ENCODE measurements at places on chromosomes 7 and 10.

GRCh38 chr10:118543714-118544400 lies 51.6 kb downstream of the PRLHR start:
- DNase-seq: no peak

GRCh38 chr7:1127001-1127400 lies 33.0 kb downstream of the ZFAND2A start:
- no peak for DNase-seq

GRCh38 chr7:107857541-107857912 lies 33.5 kb upstream of the DLD start:
- no peak for DNase-seq

DNA sequence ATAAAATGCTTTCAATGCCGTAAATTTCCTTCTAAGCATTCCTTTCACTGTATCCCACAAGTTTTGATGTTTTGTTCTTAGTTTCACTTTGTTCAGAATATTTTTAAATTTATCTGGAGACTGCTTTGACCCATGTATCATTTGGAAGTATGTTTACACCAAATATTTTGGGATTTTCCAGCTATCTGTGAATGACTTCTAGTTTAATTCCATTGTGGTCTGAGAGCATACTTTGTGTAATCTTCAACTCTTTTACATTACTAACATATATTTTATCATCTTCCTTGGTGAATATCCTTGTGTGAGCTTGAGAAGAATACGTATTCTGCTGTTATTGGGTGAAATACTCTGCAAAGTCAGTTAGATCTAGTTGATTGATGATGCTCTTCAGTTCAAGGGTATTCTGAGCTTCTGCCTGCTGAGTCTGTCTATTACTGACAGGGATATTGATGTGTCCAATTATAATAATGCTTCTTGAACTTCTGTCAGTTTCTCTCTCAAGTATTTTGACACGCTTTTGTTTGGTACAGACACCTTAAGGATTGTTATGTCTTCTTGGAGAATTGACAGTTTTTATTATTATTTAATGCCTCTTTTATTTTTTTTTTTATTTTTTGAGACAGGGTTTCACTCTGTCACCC lies 31.6 kb downstream of the MKLN1 start:
- no peak for DNase-seq

GRCh38 chr7:67588631-67589030 lies 592.0 kb downstream of the TYW1 start:
- DNase-seq: no peak

- DNase-seq: no peak
Measured at GRCh38 chr7:77391230-77391629, 24.9 kb downstream of the GSAP start.

DNA sequence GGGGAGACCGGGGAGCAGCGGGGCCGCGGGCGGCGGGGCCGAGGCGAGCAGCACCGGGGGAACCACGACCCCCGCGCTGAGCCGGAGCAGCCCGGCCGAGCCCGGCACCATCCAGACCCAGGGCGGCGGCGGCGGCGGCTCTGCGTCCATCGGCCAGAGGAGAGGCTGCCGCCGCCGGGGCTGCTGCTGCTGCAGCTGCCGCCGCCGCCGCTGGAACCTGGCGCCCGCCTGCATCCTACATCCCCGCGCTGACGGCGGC lies 190 bp downstream of the TCERG1L start:
- DNase-seq: no peak

- DNase-seq: no peak
Measured at GRCh38 chr7:126667742-126668366, 584.9 kb downstream of the GRM8 start.

DNA sequence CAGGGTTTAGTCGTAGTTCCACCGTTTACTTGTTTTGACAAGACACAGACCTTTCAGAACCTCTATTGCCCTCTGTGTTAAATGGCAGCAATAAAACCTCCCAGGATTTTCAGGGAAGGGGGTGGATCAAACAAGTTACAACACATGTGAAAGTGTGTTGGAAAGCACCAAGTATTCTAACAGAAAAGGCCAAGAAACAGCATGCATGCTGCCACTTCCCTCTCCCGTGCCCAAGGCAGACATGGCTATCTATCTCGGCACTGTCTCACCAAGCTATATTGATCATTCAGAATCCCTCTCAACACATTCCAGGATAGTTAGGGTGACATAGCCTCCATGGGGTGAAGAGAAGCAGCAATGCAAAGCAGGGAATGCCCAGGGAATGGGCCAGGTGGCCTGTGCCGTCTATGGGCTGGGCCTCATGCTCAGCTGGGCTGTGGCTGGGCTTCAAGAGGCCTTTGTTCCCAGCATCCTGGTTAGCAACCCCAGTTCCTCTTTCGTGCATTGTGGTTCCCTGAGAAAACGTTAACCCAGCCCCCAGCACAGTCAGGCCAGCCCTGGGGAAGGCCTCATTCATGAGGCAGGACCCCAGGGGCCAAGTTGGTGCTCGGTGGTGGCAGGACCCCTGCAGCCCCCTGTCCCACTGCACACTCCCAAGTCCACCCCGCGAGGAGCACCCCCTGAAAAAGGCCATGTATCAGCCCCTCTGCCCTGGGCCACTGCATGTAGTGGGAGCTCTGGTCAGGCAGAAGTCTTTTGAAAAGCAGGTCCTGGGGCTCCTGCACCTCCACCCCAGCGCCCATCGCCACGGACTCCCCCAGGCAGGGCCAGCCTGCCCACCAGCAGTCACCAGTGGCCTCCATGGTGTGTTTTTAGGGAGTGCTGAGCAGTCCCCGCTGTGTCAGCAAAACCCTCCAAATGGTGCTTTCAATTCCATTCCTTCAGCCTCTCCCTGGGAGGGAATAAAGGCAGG lies 25.5 kb downstream of the VSIR start:
- DNase-seq: no peak

DNA sequence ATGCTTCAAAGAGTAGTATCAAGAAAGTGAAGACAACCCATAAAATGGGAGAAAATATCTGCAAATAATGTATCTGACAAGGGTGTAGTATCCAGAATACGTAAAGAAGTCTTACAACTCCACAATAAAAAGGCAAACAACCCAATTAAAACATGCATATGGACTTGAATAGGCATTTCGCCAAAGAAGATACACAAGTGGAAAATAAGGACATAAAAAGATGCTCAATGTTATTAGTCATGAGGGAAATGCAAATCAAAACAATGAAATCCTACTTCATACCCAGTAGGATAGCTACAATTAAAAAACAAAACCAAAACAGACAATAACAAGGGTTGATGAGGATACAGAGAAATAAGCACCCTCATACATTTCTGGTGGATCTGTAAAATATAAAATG lies 79.2 kb downstream of the NUDCD3 start:
- DNase-seq: no peak

DNA sequence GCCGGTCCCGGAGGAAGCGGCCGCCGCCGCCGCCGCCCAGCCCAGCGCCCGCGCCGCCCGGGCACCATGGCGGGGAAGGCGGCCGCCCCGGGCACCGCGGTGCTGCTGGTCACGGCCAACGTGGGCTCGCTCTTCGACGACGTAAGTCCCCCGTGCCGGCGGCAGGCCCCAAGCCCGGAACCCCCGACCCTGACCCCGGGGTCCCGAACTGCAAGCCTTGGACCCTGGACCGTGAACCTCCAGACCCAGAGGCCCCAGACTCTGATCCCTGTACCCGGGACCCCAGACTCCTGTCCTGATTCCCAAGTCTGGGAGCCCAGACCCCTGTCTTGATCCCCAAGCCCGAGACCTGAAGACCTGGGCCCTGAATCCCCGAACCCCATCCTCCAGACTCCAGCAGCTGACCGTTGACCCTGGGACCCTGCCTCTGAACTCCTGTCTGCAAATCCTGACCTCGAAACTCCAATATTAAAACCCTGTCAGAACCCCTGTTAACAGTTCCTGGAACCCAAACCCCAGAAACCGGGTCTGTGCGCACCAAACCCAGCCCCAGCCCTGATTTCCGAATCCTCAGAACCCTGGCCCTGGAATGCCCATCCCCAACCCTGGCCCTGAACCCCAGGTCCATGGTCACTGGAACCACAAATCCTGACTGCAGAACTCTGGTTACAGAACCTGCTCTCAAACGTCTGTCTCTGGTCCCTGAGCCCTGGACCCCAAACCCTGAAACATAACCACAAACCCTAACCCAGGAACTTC lies 623 bp downstream of the INPP5A start:
- DNase-seq: no peak

DNA sequence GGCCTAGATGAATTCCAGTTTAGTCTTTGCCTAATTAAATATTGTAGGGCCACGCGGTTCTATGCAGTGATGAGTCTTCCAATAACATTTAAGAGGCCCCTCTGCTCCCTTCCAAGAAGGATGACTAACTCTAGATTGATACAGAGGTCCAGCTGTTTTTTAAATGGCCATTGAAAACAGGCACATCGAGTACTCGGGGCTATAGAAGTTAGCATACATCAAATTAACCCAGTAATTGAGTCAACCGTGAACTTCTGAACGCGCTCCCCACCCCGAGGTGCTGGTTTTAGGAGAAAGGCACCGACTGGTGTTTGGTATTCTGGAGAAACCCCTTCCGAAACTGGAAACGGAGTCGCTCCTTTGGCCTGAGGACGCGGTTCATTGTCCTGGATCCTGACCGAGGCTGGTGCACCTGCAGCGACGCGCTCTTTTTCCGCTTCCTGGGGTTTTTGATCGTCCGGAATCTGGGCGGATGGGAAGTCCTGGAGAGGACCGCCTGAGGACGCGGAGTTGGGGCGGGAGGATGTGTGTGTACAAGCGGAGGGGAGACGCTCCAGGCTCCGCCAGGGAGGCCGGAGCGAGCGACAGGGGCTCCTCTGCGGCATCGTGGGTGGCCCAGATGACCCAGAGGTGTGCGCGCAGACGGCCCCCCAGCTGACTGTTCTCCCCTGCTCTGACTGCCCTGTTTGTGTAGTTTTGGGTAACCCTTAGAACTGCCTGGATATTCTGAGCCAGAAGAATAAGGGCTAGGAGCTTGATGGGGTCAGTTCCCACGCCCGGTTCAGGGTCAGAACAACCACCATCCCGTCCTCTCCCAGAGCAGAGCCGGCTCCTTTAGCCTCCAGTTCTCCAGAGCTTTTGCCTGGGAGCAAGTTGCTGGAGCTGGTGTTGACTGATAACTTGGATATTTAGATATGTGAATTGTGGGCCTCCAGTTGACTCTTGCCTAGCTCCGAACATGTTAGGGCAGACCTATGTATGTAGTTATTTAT lies 711 bp downstream of the FAM221A start:
- peak; percentile 34 for DNase-seq

- DNase-seq: no peak
Measured at GRCh38 chr10:133481657-133482056, 27.9 kb downstream of the SCART1 start.

- no peak for DNase-seq
Measured at GRCh38 chr10:98195120-98195519, 60.7 kb downstream of the R3HCC1L start.

DNA sequence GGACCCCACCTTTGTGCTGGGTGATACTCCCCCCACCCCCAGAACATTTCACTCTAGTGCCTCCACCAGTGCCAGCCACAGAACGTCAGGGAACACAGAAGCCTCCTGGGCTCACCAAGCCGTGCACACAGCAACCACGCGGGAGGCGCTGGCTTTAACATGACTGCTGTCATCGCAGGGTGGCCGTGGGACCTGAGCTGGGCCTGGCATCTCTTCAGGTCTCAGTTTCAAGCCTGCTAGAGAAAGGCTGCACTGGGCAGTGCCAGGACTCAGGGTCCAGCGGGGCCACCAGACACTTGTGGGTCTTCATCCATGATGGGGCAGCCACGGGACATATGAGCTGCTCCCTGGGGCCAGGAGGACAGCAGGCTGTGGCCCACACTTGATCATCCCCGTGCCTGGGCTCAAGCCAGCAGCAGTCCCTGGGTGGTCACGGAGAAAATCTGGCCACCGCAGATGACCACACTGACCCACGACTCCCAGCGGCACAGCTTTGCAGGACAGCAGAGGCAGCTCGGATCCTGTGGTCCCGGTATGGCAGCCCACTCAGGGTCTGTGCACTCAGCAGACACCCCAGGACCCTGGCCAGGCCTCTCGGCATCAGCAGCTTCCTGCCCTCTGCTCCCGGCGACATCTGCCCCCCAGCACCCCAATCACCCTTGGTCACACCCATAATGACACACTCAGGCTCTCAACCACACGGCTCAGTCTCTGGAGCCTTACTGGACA lies 44.2 kb downstream of the CAMK2B start:
- DNase-seq: no peak

DNA sequence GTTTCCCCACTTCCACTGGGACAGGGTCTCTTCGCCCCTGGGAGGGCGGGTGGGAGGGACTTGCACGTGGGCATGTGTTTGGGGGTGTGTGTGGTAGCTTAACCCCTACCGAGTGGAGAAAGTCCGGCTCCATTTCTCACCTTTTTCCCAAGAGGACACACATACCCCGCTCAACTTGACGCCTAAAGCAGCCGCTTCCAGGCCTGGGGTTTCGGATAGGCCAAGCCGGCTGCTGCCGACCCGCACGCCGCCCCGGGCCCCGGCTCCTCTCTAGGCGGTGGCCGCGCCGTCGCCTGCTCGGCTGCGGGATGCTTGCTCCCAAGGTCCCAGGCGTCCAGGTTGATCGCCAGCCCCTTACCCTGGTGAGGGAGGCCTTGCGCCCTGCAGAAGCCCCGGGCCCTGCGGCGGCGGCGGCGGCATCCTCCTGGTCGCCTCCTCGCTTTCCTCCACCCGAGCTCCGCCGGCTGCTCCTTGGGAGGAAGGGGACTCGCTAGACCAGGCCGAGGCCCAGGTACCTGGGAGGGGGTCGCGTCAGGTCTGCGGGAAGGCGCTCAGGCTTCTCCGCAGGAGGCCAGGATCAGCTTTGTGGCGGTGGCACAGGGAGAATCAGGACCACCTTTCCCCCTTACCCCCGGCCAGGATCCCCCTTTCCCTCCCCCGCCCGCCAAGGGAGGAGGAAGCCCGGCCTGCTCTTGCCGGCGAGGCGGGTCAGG lies 3.2 kb upstream of the GATA3 start:
- no peak for DNase-seq

- no peak for DNase-seq
Measured at GRCh38 chr10:104777086-104777799, 136.2 kb downstream of the SORCS3 start.

DNA sequence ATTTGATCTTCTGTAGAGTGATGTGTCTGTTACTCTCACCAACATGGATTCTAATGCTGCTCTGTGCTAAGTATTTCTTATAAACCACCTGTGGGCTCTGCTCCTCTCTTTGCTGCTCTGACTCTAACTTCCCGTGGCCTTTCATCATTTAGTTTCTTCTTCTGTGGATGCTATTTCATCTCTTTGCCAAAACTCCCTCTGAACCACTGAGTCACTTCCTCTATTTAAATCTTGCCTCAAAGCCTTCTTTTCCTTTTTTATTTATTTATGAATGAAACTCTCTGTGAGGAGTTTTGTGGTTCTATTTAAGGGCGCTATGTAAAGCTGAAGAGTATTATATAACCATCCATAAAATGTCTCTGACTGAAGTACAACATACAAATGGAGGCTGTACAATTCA lies 538.5 kb downstream of the SUGCT start:
- no peak for DNase-seq

DNA sequence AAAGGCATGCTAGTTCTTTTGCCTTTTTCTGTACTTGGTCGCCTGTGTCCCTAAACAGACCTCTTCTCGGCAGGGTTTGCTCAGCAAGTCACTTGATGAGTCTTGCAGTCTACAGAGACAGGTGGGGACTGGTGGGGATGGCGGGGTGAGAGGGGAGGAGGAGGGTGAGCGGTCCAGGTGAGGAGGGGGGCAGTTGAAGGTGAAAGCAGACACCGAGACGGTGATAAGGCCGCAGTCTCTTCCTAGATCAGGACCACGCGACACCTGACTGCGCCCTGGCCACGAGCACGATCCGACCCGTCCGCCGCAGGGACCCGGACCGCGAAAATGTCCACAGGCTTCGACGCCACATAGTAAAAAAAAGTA lies 566 bp downstream of the ASNS start:
- peak; percentile 9 for DNase-seq

Data from putamen (tissue), 1 donor.